NCI-H2029 treated with DMSO at 0.1 percent for 48 hours (cell line): ENCODE measurements at places on chromosomes 13 and 19.

DNA sequence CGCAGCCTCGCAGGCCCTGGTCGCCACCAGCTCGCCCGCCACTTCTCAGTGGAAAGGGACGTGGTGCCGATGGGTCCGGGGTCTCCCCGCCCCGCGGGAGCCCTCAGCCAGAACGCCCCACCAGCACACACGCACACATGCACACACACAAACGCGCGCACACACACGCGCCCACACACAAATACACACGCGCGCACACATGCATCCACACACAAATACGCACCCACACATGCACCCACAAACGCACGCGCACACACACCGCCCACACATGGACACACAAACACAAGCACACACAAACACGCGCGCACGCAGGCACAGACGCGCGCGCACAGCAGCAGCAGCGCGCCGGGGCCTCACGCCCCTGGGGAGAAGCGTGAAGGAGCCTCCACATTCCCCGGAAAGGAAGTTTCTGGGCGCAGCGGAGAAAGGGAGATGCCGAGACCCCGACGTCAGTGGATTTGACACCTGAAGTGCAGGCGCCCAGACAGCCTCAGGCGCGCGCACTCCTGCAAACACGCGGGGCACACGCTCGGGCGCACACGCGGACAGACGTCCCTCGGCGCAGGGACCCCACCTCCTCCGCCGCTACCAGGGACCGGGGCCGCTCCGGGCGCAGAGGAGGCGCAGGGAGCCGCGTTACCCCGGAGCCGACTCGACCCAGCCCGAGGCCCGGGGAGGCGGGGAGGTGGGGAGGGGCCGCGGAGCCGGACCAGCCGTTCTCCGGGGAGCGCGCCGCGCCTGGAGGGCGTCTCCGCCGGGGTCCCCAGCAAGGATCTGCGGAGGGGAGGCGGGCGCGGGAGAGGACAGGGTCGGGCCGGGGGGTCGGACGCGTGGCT, 622 bp downstream of the RASA3 start:
- DNase-seq, result no peak

GRCh38 chr19:53002479-53002878, 11.2 kb upstream of the ERVV-1 start:
- DNase-seq, result no peak

GRCh38 chr13:112760931-112761330, 71.1 kb downstream of the ATP11A start:
- DNase-seq, result no peak

DNA sequence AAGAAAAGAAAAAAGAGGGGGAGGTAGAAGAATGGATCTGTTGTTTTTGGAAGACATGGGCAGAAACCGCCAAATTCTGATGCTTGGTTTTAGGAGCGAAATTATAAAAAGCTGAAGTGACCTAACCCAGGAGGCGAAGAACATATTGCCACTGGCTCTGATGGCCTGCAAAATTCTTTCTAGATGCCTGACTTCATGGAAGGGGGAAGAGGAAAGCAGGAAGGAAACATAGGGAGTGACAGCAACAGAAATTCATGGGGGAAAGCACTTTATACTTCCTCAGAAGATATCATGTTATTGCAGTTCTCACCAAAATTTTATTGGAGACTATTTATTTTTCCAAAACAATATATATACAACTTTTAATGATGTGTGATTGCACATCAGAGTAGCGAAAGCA, 213.5 kb downstream of the DLEU7 start:
- DNase-seq, result no peak

GRCh38 chr19:48674921-48675824, 2.4 kb upstream of the NTN5 start:
- DNase-seq, result peak; percentile 60

GRCh38 chr19:41997851-41998229, 3.8 kb upstream of the ATP1A3 start:
- DNase-seq, result no peak

GRCh38 chr13:106804991-106805390, 237.1 kb upstream of the ARGLU1 start:
- DNase-seq, result no peak

DNA sequence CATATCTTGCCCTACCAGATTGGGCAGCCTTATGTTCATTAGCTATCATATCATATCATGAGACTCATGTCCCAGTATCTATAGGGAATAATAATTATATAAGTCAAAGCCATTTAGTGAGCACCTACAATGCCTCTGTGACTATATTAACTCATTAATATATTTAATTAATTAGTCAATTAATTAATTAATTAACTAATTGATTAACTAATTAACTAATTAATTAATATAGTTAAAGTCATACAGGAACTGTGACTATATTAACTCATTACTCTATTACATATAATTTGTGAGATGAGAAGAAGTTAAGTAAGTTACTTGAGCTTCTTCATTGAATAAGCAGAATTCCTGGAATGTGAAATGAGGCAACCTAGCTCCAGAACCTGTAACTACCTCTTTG, 588.3 kb upstream of the SLITRK1 start:
- no peak for DNase-seq

- no peak for DNase-seq
Observed at GRCh38 chr19:4709440-4710280, 14.0 kb downstream of the DPP9 start.

DNA sequence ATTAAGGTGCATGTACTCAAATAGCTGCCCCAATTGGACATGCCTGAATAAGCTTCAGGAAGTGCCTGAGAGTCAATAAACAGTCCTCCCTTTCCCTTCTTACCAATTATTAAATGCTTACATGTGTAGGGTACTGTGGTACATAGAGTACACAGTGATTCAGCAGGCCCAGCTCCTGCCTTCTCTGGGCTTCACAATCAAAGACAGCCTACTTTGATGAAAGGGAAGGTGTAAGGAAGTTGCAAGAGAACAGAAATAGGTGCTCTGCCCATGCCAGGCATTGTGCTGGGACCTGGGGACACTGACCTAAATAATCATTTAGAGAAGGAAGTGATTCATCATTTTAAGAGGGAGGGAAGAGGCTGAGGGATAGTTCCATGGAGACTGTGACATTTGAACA, 17.2 kb downstream of the FRY start:
- DNase-seq, result no peak

DNA sequence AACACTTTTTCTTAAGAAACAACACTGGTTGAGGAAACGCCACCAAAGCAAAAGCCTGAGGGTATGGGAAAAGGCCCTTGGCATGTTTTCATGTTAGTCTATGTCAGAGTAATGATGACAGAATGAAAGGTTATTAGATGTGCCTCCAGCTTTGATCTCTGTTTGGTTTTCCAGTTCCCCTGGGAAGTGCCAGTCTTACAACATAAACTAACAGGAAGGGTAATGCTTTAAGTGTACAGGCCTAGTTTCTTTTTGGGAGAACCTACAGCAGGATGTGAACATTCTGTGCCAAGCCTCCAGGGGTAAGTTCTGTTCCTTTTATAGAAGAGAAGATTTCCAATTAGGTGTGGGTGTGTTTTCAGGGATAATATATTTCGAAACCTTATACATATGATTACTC, 121.7 kb downstream of the FNDC3A start:
- no peak for DNase-seq

GRCh38 chr13:76887076-76887563, 915 bp upstream of the KCTD12 start:
- DNase-seq, result no peak

DNA sequence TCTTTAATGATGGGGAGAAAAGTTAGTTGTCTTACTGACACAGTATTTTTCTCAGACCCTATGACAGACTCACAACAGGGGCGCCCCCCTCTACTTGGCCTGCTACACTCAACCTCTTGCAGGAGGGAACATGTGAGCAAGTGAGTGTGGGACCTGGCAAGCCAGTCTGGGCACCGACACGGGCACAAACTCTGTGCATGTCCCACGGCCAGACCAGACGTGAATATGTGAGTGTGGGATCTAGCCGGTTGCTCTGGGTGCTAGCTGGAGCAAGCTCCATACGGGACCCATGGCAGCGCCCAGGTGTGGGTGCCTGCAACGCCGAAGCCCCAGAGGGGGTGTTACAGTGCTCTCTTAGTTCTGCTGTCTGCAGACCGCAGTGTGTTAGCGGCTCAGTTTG, 1437.3 kb upstream of the MIR17HG start:
- no peak for DNase-seq

DNA sequence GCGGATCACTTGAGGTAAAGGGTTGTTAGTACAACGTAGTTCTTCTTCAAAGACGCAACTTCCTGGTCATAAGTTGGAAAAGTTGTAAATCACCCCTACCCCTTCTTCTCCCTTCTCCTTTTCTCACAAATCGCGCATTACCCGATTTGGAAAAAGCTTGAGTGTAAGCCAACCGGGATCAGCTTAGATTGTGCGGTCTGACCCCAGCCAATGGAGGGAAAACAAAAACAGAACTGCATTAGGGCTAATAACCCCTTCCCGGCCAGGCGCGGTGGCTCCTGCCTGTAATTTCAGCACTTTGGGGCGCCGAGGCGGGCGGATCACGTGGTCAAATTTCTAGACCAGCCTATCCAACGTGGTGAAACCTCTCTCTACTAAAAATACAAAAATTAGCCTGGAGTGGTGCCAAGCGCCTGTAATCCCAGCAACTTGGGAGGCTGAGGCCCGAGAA, 806 bp downstream of the ZNF90 start:
- peak; percentile 14 for DNase-seq

GRCh38 chr13:72198967-72199560, 332.1 kb upstream of the DACH1 start:
- no peak for DNase-seq

GRCh38 chr13:32164622-32165268, 133.2 kb downstream of the FRY start:
- DNase-seq, result peak; percentile 11

DNA sequence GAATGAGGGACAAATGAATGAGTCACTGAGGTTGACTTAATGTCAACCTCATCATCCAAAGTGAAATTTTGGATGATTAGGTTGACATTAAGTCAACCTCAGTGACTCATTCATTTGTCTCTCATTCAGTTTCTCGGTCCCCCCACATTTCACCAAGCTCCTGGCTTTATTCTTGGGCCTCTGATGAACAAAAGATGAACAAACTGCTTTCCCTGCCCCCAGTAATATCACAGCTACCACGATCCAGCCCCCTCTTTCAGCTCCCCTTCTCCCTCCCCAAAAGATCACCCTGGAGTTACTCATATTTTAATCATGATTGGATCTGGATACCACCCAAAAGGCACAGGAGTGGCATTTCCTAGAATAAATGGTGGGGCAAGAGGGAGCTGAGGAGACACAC, 10.8 kb downstream of the CEACAM18 start:
- DNase-seq, result no peak

GRCh38 chr13:62747629-62748028, 1332.0 kb upstream of the PCDH20 start:
- no peak for DNase-seq
